ENCODE measurements at places on chromosomes 2 and 18.

DNA sequence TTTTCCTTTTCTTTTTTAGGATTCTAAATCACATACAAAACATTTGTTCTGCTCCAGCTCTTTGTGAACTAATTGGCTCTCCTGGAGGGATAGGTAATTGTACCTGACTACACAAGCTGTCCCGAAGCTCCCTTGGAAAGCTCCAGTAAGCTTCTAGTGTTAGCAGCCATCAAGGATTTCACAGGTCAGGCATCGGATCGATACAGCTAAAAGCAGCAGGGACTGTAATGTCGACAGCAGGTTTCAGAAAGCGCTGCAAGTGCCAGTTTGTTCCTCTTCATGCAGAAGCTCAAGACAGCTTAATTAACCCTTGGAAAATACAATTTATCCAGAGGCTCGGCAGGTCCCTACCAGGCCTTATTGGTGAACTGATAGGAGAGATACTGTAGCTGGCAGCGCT, 87.2 kb upstream of the VRK2 start:
- no peak for DNase-seq

DNA sequence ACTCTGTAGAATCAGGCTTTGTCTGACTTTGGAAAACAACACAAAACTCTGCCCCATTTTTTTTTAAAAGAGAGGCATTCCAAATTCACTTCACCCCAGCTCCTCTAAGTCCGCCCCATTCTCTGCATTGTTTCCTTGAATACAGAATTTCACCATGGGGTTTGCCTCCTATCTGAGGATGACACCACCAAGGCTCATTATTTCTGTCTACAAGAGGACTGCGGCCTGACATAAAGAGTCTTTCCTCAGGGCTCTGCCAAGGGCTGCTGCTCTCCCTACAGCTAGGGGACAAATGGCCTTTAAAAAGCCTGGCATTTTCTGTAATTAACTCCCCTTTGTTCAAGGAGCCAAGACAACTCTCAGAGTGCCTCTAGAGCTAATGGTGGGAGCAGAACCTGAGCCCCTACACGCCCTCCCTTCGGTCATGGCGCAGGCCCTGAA, 4.6 kb downstream of the CHST10 start:
- DNase-seq: no peak

DNA sequence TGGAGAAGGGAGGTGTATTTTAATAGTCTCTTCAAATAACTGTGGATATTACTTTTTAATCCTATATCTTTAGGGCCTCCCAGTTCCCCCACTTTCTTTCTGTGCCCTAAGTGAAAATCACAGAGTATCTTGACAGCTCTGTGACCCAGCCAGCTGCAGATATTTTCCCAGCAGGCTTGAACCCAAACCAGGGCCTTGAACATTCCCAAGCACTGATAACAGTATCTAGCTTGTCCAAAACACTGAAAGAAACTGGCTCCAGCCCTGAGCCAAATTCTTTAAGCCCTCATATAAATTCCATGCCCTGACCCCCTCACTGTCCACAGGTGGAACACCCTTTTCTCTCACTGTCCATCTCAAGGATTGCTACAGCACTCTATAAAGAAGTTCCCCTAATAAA, 388.1 kb upstream of the CHAC2 start:
- no peak for DNase-seq

DNA sequence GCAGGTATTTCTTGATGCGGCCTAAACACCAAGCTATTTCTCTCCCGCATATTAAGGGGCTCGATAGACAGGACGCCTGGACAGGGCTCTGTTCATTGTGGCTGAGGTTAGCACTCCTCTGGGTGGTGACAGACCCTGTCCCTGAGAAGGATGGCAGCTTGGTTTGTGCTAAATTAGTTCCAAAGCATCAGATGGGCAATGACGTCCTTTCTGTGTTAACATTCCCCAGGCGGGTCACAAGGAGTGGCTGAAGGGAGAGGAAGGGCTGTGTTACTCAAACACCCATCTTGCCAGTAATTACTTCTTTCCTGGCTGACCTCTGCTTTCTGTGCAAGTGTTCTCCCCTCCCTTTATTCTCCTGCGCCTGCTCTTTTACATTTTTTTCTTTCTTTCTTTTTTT, 75.0 kb downstream of the TMEM247 start:
- no peak for DNase-seq

- no peak for DNase-seq
Measured at GRCh38 chr2:10906926-10907625, 4.7 kb upstream of the KCNF1 start.

GRCh38 chr2:24509425-24509824, 18.4 kb downstream of the NCOA1 start:
- DNase-seq: no peak

DNA sequence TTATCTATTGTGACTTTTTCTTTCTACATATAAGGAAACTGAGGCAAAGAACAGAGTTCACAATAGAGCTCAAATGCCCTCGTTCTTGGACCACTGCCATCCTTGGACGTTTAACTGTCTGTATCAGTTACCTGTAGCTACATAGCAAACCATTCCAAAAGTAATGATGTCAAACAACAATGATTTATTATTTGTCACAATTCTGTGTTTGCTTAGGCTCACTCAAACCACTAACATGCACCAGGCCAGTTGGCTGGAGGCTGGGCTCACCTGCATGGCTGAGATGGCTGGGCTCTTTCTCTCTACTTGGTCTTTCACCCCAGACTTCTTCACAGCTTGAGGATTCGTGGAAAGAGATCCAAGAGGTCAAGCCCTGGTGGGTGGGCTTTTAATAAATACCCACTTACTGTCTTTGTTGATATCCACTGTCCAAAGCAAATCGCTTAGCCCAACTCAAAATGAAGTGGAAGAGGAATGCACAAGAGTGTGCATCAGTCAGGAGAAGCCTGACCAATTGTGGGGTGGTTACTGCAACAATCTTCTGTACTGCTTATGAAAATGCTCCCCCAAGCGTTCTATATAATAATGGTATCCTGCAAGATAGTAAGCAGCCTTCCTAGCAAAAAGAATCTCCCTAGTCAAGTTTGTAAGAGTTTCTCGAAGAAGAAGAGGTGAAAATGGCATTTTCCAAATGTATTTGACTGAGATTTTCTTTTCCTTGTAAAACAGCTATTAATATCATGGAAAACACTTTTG, 163.5 kb upstream of the NT5C1B start:
- DNase-seq: no peak

- DNase-seq: no peak
Measured at GRCh38 chr18:74529378-74529777, 4.9 kb upstream of the CNDP1 start.

DNA sequence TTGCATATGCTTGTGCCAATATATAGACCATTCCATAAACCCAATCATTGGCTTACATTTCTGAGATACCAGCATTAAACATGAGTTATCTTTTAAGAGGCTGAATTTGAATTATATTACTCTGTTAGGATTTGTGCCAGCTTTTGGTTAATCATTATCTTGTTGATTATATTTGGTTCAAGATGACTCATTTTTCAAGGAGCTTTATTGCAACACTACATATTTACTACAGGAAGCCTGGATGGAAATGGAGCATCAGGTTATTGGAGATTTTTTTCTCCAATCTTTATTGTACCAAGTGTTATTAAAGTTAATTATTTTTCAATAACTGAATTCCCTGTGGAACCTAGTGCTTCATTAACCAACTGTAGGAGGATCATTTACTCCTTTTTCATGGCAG, 26.4 kb downstream of the EML4 start:
- DNase-seq: no peak

GRCh38 chr2:15642011-15642814, 50.5 kb downstream of the DDX1 start:
- DNase-seq: no peak

- no peak for DNase-seq
Measured at GRCh38 chr2:173906626-173907025, 58.5 kb downstream of the SP3 start.

GRCh38 chr18:27276886-27277285, 91.8 kb upstream of the CHST9 start:
- DNase-seq: no peak

- DNase-seq: no peak
Measured at GRCh38 chr2:8312861-8313830, 368.7 kb upstream of the ID2 start.

- no peak for DNase-seq
Measured at GRCh38 chr2:208645226-208645625, 238.6 kb downstream of the PTH2R start.

- DNase-seq: no peak
Measured at GRCh38 chr2:215419769-215420470, 15.9 kb downstream of the FN1 start.

DNA sequence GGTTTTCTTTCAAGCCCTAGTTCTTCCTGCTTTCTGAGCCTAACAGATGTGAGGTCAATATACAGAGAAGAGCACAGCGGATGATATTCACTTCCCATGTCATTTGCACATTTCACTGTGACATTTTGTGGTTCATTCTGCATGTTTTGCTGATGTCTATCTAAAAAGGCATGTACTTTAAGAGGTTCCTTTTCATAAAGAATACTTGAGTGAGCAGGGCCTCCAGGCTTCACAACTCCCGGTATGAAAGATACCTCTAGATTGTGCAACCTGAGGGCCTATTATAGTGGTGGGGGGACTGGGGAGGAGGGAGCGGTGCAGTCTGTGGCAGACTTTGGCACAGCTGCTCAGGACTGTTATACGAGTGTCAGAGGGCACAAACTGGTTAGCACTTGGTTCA, 54.6 kb downstream of the CPO start:
- no peak for DNase-seq
